ENCODE measurements at places on chromosomes 7 and 10.

GRCh38 chr10:8554574-8554973, 500.1 kb downstream of the GATA3 start:
- DNase-seq: no peak

GRCh38 chr7:23207021-23207420, 25.2 kb downstream of the NUP42 start:
- no peak for DNase-seq

DNA sequence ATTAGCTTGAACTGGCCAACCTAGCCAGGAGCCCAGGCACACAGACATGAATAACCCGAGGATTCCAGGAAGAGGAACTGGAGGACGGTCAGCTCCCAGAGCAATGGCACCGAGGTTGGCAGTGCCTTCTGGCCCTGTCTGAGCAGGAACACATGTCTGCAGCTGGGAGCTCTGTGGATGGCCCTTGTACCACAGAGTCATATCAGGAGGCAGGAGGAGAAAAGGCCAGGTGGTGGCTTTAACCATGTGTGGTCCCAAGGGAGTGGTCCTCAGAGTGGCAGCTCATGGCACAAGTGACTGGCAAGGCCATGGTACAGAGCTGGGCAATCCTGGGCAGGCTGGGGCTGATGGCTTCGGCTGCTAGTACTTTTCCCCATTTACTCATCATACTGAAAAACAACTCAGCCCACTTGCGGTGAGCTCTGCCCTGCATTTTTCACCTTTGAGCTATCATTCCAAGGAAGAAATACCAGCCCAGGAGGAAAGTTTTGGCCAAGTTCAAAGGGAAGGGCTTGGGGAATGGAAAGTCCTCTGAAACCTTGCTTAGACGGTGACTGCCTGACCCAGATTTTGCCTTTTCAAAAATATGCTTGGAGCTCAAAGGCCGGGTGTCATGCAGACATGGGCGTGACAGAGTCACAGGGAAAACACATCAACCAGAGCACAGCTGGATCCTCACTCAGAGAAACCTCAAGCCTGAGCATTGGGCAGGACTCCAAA, 25.7 kb upstream of the LOXL4 start:
- DNase-seq: no peak

DNA sequence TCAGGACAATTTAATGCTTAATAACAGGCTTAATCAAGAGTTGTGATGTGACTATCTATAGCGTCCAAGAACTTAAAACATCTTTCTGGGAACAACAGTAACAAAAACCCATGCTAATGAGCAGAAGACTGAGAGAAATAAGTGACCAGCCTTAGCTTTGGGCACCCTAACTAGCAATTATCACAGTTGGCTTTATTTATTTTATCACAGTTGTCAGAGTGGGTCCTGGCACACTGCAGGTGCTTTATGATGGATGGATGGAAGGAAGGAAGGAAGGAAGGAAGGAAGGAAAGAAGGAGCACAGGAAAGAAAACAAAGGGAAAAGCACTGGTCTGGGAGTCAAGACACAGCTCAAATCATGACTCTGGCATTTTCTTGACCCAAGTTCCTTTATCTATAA, 181.1 kb downstream of the SKAP2 start:
- DNase-seq: no peak

- DNase-seq: no peak
These were observed 63.7 kb upstream of the IL6 start for GRCh38 chr7:22663357-22663718.
